ENCODE measurements at places on chromosomes 5 and 9.

GRCh38 chr9:88537761-88538091, 2.7 kb downstream of the NXNL2 start:
- DNase-seq, result peak; percentile 40

- no peak for DNase-seq
These were observed 186.5 kb downstream of the ARHGEF28 start for GRCh38 chr5:73812457-73812856.

GRCh38 chr5:83925321-83925954, 204.8 kb upstream of the HAPLN1 start:
- DNase-seq, result no peak

- peak; percentile 12 for DNase-seq
These were observed 4.9 kb downstream of the SH3GLB2 start for GRCh38 chr9:129023036-129023907.

DNA sequence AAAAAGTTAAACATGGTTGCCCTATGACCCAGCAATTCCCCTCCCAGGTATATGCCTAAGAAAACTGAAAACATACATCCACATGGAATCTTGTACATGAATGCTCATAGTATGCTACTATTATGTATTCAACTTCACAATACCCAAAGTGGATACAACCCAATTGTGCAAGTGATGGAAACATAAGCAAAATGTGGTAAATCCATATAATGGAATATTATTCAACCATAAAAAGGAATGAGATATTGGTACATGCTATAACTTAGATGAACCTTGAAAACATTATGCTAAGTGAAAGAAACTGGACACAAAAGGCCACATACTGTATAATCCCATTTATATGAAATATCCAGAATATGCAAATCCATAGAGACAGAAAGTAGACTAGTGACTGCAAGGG, 18.1 kb upstream of the CCDC125 start:
- DNase-seq, result no peak

- DNase-seq, result no peak
These were observed 504.4 kb upstream of the WWC1 start for GRCh38 chr5:167786871-167787578.

DNA sequence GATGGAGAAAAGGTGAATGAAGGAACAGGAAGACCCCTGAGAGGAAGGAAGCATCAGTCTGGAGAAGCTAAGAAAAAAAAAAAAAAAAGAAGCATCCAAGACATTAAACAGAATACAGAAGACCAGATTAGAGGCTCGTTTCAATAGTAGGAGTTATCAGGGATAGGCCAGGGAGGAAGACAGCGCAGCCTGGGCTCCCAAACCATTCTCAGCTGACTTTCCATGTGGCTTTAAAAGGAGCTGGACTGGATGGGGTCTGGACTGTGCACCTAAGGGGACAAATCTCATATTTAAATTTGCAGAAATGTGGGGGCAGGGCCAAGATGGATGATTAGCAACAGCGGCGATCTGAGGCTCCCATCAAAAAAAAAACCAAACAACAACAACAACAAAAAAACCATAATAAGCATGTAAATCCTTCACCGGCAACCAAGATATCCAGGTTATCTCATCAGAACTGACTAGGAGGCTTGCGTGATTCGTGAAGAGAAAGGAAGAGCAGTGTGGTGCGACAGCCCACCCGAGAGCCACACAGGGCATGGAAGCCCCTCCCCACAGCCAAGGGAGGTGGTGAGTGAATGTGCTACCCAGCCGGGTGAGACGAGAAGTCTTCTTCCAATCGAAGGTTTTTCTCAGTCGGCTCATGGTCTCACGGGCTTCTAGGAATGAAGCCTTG, 114.9 kb upstream of the ADAMTS16 start:
- DNase-seq, result no peak

DNA sequence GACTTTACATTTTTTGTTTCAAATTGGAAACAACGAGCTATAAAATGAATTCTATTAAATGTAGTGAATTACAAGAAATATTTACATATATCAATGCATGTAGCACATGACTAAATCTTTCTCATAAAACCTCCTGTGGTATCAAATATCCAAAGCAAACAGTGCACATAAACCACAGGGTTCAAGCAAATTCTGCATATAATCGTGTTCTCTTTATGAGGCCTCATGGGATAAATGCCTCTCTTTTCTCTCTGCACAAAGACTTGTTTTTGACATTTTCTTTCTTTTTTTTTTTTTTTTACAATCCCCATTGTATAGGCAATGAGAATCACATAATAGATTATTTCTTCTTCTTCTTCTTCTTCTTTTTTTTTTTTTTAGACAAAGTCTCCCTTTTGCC, 1117.2 kb upstream of the DMAC1 start:
- no peak for DNase-seq

DNA sequence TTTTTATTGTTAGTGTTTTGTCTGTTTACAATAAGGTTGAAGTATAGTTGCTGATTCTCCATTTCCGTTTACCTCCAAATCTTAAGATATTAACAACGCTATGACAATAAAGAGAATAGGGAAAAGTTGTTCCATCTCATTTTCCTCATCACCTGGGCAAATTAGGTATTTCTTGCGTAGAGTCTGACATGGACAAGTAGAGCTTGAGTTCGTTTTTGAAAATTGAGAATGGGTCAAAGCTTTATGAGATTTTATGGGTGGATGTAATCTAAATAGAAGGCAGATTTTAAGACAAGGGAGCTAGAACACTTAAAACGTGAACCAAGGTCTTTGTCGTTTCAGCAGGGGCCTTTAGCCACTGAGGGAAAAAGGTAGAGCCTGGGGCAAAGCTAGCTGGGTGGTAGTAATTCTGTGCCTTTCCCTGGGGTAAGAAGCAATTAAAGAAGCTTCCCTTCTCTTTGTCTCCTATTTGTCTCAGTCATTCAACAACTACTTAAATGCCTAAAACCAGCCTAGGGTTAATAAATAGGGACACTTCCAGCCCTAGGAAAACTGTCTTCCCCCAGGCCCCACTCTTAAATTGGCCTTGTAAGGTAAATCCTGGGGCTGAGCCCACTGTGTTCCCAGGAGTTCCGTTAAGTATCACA, 551 bp upstream of the CAAP1 start:
- no peak for DNase-seq

DNA sequence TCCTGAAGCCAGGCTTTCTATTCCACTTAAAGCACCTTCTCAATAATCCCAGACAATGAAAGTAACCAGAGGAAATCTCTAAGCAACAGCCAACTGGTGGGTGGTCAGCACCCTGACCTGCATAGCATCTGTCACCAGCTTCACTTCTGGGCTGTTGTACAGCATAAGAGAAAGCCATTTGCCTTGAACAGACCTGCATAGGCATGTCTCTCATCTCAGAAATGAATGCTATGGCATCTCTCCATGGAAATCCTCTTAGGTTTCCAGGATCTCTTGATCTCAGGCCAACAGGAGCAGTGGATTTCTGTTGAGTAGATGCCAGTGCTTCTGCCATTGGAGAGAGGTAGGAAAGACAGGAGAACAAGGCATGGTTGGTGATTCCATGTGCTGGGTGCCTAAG, 213.6 kb downstream of the GRIA1 start:
- DNase-seq, result no peak

DNA sequence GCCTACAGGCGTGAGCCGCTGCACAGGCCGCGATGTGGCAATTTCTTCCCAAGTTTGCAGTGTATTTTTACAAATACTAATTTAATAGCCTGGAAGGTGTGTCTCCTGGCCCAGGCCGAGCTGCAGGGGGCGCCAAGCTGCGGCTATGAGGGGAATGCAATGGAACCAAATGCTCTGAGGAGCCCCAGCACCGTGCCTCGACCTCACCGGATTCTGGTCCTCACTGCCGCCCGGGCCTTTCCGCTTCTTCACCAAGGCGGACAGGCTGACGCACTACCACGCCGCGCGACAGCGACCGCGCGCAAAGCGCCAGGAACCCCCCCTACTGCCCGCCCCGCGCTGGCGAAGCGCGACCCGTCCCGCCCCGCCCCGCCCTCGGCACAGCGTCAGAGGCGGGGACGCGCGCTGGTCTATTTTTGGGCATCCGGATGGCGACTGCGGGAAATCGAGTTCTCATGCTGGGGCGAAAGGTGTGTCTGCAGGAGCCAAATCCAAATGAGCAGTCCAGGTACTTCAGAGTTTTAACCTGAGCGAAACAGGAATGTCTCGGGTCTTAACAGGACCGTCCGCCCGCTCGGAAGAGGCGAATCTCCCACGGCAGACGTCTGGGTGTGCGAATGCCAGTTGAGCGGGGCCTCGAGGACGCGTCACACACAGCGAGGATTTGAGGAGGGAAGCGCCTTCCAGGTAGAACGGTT, 31.7 kb upstream of the PRXL2C start:
- DNase-seq, result peak; percentile 65

DNA sequence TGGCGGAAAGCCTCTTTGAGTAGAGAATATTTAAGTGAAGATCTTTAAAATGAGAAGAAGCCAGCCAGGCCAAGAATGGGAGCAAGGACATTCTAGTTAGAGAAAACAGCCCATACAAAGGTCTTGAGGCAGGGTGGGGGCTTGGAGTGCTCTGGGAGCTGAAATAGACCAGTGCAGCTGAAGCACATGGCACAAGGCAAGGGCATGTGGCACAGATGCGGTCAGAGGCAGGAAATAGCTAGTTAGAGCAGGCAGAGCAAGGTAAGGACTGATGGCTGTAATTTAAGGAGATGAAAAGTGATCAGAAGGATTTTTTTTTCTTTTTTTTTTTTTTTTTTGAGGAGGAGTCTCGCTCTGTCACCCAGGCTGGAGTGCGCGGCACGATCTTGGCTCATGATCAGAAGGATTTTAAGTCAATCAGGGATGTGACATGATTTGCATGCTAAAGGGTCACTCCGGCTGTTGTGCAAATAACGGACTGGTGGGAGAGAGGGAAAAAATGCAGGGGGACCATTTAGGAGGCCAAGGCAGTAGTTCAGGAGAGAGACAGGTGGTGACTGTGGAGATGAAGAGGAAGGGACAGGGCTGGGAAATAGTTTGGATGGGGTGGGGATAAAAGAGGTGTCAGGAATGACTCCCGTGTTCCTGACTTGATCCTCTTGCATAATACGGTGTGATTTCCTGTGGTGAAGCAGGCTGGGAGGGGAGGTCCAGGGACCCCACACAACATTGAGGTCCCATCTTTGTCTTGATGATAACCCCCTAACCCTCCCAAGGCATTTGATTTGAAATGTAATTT, 207.6 kb downstream of the HSPA4 start:
- no peak for DNase-seq

- no peak for DNase-seq
These were observed 48.3 kb downstream of the EHMT1 start for GRCh38 chr9:137666955-137667670.

DNA sequence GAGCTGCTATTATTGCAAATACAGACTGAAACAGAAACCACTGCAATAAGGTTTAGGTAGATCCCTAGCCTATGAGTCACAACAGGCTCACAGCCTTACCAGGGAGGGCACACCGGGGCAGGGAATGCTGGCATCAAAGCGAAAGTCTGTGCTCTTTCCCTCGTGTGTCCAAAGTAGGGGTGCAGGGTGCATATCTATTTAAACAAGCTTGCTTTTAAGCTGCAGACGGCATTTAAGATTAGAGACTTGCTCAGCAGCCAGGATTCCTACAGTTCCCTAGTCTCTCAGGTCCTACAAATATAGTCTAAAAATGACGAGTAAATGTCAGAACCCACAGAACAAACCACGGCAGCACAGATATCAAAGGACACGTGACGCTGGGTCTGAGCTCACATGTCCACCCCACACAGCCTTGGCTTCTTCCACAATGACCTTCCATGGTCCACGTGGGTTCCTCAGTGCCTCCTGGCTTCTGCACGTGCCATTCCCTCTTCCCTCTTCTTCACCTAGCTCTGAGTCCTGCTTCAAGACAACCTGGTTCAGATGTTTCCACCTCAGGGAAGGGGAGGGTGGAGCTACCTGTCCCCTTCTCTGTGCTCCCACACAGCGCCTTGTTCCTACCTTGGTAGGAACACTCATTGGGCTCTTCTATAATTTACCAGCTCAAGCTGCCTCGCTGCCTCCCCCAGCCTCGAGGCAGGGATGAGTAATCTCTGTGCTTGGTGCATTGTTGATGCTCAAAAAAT, 193.2 kb downstream of the MAPKAP1 start:
- no peak for DNase-seq

GRCh38 chr9:214648-215493, at the start of gene DOCK8:
TSS of gene DOCK8 (plus strand) at chr9:214865. CDS start at chr9:214977, 112 bp downstream.
- no peak for DNase-seq
